Natural killer cell treated with Interleukin-12 subunit alpha and Interleukin-12 subunit beta and Interleukin-15 and Interleukin-18, amount 100 ng/mL, for 72 hours (primary cell): ENCODE measurements at places on chromosomes 12 and 14. TPM values are rescaled to one million over a fixed set of nuclear protein-coding genes. Genes with fewer than 3 reads are reported as not detected.

The TEX22 gene
- total RNA-seq = 2.7 TPM

The GLTP gene
- total RNA-seq = 31.2 TPM

The SIRT4 gene
- total RNA-seq = 2.6 TPM

The CSRP2 gene
- 0.33 TPM for total RNA-seq

The RD3L gene
- not detected for total RNA-seq

The GPX2 gene
- total RNA-seq = not detected

The REP15 gene
- 0.26 TPM for total RNA-seq

The DTX1 gene
- not detected for total RNA-seq

The OVCH1 gene
- total RNA-seq = not detected

The ABCD2 gene
- total RNA-seq = 0.45 TPM

The EXD2 gene
- 8.7 TPM for total RNA-seq

The APAF1 gene
- 33.2 TPM for total RNA-seq

The KCNA5 gene
- total RNA-seq = not detected

The PPFIA2 gene
- total RNA-seq = not detected

The FICD gene
- 16.5 TPM for total RNA-seq

The RNFT2 gene
- 17.2 TPM for total RNA-seq

The ACRBP gene
- 0.98 TPM for total RNA-seq

The FOXN4 gene
- not detected for total RNA-seq

The SMCO2 gene
- 1.0 TPM for total RNA-seq

The PTPN21 gene
- 0.53 TPM for total RNA-seq

The KCNK13 gene
- total RNA-seq = 0.61 TPM

The SP1 gene
- 68.1 TPM for total RNA-seq

The IL31 gene
- not detected for total RNA-seq

The FZD10 gene
- total RNA-seq = not detected

The PTPRR gene
- total RNA-seq = not detected

The OR4L1 gene
- not detected for total RNA-seq

The IRF9 gene
- 135 TPM for total RNA-seq

The OR6C76 gene
- total RNA-seq = not detected

The PXN gene
- 160 TPM for total RNA-seq

The OR10P1 gene
- not detected for total RNA-seq

The ACIN1 gene
- total RNA-seq = 186 TPM

The KCNC2 gene
- not detected for total RNA-seq

The EIF2B2 gene
- 68.0 TPM for total RNA-seq

The PRORP gene
- total RNA-seq = 60.4 TPM

The ATP2A2 gene
- 359 TPM for total RNA-seq

The ISCU gene
- 85.3 TPM for total RNA-seq

The AKAP3 gene
- total RNA-seq = 0.86 TPM

The DGLUCY gene
- total RNA-seq = 78.3 TPM

The TMTC1 gene
- total RNA-seq = not detected

The TPPP2 gene
- not detected for total RNA-seq

The ITGA5 gene
- total RNA-seq = 32.1 TPM

The C12orf54 gene
- total RNA-seq = not detected

The RAD51AP1 gene
- total RNA-seq = 21.4 TPM

The SERPINA1 gene
- not detected for total RNA-seq

The KRT85 gene
- not detected for total RNA-seq

The PTPRB gene
- 0.31 TPM for total RNA-seq

The OR11G2 gene
- total RNA-seq = not detected

The PLEKHA5 gene
- total RNA-seq = 5.4 TPM

The DLGAP5 gene
- 60.6 TPM for total RNA-seq

The SLC38A4 gene
- not detected for total RNA-seq

The BDKRB1 gene
- total RNA-seq = not detected

The SERPINA9 gene
- not detected for total RNA-seq

The NUMB gene
- 88.7 TPM for total RNA-seq

The TAS2R13 gene
- 1.2 TPM for total RNA-seq
